ENCODE measurements at places on chromosomes 1 and 21.

DNA sequence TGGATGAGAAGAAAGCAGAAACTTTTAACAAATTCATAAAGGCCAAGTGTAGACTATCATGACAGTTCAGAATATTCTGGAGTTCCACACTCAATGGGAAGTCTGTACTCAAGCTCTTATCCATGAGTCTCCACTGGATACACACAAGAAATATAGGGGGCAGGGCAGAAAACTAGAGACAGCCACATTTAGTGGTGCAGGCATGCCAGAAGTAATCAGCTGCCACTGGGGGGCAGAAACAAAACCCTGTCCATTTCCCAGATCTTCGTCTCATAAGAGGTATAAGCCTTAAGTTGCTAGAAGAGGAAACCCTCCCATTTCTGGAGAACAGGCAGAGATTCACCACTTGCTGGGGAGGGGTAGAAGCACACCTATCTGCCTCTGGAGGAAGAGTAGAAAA is 166.8 kb upstream of the GALNT2 start:
- DNase-seq, result no peak

DNA sequence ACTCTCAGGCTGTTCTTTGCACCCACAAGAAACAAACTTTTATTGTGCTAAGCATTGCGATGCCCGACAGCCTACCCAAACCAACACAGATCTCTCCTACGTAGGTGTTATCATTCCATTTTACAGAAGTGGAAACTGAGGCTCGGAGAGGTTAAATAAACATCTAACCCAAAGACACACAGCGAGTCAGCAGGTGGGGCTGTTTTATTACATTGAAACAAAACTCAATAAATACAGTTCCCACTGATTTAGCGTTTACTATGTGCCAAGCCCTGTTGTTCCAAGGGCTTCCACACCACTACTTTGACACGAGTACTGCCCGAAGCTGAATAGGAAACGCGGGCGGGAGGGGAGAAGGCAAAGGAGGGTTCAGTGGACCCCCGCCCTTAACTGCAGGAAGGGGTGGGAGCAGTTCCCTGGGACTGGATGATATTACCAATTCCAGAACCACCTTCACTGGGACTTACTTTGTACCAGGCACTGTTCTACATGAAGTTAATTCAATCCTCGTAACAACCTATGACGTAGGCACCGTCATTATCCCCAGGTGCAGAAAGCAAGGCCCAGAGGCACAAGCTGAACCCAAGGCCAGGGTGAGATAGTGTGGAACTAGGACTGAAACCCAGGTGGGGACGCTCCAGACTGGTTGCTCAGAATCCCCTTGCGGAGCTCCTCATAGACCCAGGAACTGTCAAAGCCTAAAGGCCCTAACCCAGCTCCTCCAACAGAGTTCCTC is 19.3 kb upstream of the ALDH4A1 start:
- DNase-seq, result no peak

GRCh38 chr1:186236921-186237320 is 138.1 kb downstream of the TPR start:
- DNase-seq, result no peak

DNA sequence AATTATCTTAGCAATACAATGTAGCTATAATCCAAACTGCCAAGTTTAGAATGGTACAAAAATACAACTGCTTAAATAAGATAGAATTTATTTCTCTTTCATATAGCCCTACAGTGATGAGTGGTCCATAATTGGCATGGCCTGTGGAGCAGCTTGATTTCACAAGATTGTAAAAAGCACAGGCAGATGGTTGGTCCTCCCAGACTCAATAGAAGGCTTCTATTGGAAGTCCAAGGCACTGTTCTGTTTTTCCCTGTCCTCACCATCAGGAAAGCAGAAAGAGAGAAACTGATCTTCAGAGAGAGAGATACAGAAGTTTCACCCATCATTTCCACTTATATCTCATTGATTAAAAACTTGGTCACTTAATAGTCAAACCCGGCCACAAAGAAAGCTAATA is 1.8 kb upstream of the OR6P1 start:
- no peak for DNase-seq

- no peak for DNase-seq
Observed at GRCh38 chr1:94873520-94874351, 53.2 kb downstream of the CNN3 start.

DNA sequence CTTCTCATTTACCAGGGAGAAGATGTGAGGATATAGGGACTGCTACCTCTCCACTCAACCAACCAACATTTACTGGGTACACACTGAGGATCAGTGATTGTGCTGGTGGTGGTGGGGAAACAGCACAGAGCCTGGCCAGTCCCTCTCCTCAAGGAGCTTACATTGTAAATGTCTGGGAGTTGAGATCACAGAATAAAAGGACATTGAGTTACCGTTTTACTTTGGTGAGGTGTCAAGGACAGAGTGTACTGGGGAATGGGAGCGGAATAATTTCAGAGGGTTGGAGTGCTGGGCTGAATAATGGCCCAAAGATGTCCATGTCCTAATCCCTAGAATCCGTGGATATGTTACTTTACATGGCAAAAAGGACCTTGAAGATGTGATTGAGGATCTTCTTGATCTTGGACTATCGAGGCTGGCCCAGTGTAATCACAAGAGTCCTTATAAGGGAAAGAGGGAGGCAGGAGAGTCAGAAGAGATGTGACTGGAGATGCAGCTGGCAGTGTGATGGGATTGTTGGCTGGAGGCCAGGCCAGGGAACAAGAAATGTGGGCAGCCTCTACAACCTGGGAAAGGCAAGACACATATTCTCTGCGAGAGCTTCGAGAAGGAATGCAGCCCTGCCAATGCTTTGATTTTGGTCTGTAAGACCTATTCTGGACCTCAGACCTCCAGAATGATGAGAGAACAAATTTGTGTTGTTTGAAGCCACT is 26.6 kb upstream of the RWDD3 start:
- no peak for DNase-seq

DNA sequence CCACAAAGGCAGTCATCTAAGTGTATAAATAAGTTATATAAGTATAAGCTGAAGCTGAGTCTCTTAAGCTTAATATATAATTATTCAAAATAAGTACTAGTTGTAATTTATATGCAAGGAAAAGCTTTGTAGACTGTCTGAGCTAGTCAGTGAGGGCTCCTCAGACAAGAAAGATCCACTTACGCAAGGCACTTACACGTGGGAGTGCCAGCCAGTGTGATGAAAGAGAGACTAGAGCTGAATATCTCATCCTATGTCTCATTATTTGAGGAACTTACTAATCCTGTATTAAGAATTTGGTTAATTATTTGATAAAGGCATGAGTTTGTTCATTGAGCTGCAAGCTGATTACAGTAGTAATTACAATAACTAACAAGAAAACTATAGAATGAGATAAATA is 146.9 kb downstream of the PDE4B start:
- no peak for DNase-seq

- no peak for DNase-seq
Observed at GRCh38 chr1:167128261-167129227, 34.7 kb downstream of the STYXL2 start.

GRCh38 chr1:39195166-39196111 is 9.1 kb upstream of the MACF1 start:
- DNase-seq, result peak; percentile 78

DNA sequence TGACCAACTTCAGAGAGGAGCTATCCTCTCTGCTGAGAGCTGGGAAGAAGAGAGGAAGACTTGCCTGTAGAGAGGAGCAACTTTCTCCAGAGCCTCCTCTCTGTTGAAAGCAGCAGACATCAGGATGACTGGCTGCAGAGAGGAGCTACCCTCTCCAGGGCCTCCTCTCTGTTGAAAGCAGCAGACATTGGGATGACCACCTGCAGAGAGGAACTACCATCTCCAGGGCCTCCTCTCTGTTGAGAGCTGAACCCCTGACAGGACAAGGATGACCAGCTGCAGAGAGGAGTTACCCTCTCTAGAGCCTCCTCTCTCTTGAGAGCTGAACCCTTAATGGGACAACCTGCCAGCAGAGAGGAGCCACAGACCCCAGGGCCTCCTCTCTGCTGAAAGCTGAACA is 83.0 kb upstream of the GJB5 start:
- no peak for DNase-seq

- no peak for DNase-seq
Observed at GRCh38 chr1:19189270-19189669, 20.8 kb downstream of the UBR4 start.

GRCh38 chr1:209485167-209485566 is 98.3 kb upstream of the CAMK1G start:
- DNase-seq, result no peak

DNA sequence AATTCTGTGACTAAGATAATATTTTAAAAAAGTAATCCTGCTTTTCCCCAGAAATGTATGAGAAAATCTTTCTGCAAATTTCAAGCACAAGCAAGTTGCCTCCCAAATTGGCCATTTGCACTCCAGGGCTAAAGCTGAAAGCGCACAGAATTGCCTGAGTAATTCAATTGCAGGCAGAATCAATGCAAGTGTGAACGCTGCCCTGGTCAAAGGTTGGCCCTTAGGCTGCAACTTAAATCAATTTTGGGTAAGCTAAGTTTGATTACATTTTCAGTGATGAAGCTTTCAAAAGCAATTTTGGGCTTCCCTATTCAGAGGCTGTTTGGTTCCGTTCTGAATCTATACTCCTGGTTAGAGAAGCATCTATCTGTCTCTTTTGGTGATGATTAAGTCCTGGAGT is 501.8 kb upstream of the ZRANB2 start:
- DNase-seq, result no peak

GRCh38 chr1:43982808-43983207 is 3.8 kb downstream of the B4GALT2 start:
- no peak for DNase-seq

All from Jurkat, Clone E6-1 (cell line).